ENCODE measurements at places on chromosomes 7 and 10.

DNA sequence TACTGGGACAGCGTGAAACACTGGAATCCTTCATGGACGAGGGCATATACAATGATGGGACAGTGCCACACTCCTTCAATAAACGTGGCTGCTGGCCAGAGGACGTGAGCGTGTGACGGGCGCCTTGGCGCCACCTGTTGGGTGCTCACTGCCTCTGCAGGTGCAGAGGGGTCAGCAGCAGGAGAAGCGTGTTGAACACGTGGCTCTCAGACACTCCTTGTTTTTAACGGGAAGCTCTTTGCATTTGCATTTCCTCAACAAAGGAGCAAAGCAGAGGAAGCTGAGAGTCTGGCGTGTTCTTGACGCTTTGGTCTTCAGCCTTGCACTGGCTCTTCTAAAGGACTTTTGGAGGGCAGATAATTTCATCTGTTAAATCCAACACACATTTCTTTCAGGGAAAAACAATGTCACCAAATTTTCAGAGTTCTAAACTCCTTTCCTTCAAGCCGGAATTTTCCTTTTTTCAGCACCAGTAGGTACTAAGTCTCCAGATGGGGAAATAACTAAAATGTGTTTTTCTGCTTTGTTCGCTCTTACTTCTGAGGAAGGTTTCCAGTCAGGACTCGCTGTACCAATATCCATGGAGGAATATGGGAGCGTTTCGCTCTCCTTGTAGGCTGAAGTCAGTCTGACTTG lies 2.9 kb upstream of the GET4 start:
- peak; percentile 83 for DNase-seq

GRCh38 chr7:8184221-8184620 lies 77.7 kb downstream of the ICA1 start:
- DNase-seq, result no peak

DNA sequence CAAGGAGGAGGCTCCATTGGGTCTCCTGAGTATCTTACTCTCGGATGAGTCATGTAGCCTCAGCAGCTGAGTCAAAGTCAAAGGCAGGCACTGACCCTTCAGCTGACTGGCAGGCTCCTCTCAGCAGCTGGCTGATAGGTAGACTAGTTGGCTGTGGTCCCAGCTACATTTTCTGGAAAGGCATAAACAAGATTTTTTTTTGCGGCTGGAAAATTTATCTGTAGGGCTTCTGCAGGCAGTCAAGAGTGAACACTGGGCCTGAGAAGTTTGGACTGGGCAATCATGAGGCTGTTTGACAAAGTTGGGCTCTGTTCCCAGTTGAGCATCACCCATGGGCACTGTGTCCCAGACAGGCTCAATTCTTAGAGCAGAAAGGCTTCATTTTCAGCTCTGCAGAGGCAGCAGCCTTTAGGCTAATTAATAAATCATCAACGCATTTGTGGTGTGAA lies 796.2 kb downstream of the CCSER2 start:
- peak; percentile 40 for DNase-seq

- peak; percentile 62 for DNase-seq
These were observed 108.9 kb upstream of the ASAH2 start for GRCh38 chr10:50360077-50360850.

- DNase-seq, result no peak
These were observed 197.6 kb upstream of the FZD1 start for GRCh38 chr7:91066627-91067026.

GRCh38 chr7:141550386-141551093 lies 670 bp upstream of the AGK start:
- DNase-seq, result no peak

GRCh38 chr7:143120691-143121405 lies 11.0 kb upstream of the PIP start:
- DNase-seq, result no peak

DNA sequence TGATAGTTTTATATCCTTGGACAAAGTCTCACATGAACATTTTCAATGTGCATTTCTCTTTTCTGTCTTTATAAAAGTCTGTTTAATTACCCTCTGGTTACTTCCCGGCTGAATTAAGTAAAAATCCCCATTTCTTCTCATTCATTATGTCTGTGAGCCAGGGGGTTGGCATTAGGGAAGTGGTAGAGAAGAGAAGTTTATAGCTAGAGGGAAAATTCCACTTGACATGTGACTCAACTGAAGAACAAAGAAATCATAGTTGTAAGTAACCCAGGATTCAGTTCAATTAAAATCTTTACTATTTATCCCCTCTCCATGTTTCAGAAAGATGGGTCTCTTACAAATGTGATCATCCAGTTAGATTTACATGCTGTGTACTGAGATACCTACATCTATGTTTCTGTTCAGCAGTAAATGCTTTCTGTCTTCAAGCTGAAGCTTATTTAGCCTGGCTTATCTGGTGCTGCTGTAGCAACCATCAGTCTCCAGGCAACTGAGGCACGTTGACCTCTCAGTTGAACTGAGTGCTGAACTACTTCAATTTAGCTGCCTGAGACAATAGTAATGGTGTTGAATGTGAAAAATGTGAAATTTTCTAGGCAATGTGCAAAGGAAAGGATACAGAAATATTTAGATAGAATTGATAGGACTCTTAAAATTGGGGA lies 181.6 kb downstream of the MLLT10 start:
- peak; percentile 88 for DNase-seq

- DNase-seq, result peak; percentile 49
These were observed 10.2 kb downstream of the ZC3HAV1 start for GRCh38 chr7:139099172-139099947.

DNA sequence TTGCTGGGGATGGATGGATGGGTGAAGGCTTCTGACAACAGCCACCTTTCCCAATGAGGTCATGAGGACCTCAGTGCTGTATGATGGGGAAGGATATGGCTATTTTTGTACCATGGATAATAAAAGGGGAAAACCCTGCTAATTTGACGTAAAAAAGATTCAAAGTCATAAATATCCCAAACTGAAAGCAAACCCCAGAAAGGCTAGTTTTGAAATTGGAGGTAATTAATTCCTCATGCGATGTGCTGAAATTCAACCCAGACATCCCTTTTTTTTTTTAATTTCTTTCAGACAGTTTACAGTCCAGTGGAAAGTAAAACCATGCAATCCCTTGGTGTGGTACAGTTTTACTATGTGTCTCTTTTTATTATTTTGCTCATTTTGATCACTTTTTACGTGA lies 254.5 kb upstream of the BMPER start:
- no peak for DNase-seq

GRCh38 chr7:7596176-7596575 lies 29.5 kb downstream of the MIOS start:
- no peak for DNase-seq

Data from renal cortical epithelial cell (primary cell).